ENCODE measurements at places on chromosomes 1 and 21. TPM values are rescaled to one million over a fixed set of nuclear protein-coding genes. Genes with fewer than 3 reads are reported as not detected.

DNA sequence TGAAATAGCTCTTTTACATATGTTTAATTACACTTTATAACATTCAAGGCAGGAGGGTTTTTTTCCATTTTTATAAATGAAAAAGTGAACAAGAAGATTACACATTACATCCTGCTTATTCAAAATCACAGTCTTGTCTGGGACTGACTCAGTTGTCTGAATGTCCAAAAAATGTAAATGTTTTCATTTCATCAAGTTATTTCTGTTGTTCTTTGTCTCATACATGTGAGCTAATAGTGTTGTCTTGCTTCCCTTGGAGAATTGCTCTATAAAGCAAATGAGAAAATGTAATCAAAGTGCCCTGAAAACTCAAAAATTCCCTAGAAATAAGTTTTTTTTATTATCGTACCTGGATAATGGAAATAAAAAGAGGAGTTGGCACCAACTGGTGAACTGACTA lies 242.9 kb downstream of the GRIK1 start:
- DNase-seq = no peak

- DNase-seq = peak; percentile 75
Measured at GRCh38 chr1:210754878-210755665, 378.9 kb downstream of the KCNH1 start.

GRCh38 chr1:35592991-35593769 lies 20.1 kb downstream of the TFAP2E start:
- no peak for DNase-seq

Gene ELF3
- 302 TPM for total RNA-seq

GRCh38 chr1:242448910-242449645 lies 75.4 kb downstream of the PLD5 start:
- peak; percentile 19 for DNase-seq

DNA sequence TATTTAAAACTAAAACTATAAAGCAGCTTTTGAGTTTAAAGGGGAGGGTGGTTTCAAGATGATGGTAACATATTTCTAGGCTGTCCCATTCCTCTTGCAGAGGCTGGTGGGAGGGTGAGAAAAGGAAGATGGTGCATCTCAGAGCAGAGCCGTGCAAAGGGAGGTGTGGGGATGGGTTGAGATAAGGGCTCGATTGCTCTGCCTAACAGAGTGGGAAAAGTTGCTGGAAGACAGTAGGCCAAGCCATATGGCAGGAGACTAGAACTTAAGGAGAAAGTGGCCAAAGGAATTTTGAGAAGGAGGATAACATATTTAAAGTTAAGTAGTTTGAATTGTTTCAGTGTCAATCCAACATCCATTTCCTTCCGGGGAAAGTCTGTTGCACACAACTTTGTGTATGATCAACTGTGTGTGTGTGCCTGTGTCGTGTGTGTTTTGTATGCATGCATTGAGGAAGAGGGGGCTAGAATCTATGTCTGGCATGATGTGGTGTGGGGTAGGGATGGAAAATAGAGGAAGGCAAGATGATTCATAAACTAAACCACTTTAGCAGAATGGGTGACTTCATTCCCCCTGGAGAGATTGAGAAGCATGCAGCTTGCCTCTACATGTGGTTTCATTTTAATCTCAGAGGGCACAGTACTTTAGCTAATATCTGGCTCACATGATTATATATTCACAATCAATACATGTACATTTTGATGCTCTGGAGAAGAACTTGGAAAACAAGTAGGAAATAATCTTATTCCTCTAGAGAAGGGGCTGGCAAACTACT lies 145.0 kb upstream of the DNAH14 start:
- no peak for DNase-seq

DNA sequence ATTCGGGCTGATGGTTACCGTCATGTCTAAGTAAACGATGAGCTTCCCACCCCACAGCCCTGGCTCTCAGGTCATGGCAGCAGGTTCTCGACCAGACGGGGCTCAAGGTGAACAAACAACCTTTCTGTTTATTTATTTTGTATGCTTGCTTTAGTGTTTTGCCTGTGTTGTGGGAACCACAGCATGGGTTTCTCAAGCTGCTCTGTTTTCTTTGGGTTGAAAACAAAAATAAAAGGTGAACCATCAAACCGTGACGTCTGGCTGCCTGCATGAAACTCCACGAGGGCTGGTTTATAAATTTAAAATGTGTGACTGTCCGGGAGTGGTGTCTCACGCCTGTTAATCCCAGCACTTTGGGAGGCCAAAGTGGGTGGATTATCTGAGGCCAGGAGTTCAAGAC lies 28.0 kb downstream of the TMEM51 start:
- DNase-seq = no peak

- DNase-seq = no peak
Measured at GRCh38 chr1:218748071-218748470, 402.9 kb downstream of the TGFB2 start.

DNA sequence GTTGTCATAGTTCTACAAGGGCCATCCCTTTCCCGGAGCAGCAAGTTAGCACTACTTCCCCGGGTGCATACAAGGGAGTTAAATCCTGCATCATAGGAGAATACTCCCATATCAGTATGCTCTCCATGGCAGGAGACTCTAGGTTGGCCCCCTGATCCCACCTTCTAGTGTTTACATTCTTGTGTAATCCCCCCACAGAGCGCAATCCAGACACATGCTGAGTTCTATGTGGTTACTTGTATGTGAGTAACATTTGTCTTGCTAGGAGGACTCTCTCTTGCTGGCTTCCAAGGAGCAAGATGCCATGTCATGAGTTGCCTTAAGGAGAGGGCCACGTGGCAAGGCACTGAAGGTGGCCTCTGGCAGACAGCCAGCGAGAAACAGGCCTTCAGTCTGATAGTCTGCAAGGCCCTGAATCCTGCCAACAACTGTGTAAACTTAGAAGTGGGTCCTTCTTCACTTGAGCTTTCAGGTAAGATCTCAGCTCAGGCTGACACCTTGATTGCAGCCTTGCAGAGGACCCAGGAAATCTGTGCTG lies 155.3 kb downstream of the CDC7 start:
- DNase-seq = no peak

DNA sequence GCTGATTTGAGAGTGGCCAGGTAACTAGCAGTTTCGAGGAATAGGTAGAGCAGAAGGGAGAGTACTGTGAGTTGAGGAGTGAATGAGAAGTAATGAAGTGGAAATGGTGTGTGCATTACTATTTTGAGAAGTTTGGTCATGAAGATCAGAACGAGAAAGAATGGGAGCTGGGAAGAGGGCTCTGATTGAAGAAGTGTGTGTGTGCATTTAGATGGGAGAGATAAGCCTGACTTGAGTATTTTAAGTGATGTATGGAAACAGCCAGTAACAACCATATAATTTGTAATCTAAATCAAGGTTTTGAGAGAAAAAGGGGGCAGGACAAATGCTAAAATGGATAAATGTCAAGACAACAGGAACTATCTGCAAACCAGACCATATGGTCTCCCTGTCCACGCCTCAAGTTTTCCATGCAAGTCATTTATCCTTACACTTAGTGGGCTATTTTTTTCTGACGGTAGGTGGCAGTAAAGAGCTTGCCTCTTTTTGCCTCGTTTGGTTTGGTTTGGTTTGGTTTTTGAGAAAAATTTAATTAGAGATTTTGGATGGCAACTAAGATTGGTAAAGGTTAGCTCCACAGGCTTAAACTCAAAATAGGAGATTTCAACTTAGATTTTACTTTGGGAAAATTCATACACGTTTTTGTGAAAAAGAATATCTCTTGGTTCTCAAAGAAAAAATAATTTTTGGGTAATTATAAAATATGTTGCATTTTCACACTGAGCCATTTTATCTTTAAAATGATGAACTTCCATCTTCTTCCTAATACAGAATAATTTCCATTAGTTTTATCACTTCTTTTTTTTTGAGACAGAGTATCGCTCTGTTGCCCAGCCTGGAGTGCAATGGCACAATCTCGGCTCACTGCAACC lies 9.5 kb upstream of the B3GALNT2 start:
- no peak for DNase-seq

DNA sequence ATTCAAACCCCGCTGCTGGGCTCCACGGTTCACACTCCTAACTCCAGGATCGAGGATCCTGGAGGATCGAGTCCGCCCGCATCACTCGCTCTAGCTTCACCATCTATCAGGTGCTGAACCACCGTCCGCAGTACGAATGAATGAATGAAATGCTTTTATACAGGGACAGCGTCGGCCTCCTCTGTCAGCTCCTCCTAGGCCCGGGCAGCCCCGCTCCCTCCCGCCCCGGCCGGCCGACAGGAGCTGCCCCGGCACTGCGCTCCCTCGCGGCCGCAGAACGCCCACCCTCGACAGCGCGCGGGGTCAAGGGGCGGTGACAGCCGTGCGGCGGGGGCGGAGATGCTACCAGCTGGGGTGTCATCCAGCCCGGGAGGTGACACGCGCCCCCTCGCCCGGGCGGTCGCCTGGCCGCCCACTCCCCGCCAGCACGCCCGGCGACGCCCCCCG lies 520 bp downstream of the ZBTB17 start:
- DNase-seq = peak; percentile 80

Gene CD1D
- not detected for total RNA-seq

GRCh38 chr21:33931799-33932390 lies 16.3 kb upstream of the ATP5PO start:
- peak; percentile 49 for DNase-seq

DNA sequence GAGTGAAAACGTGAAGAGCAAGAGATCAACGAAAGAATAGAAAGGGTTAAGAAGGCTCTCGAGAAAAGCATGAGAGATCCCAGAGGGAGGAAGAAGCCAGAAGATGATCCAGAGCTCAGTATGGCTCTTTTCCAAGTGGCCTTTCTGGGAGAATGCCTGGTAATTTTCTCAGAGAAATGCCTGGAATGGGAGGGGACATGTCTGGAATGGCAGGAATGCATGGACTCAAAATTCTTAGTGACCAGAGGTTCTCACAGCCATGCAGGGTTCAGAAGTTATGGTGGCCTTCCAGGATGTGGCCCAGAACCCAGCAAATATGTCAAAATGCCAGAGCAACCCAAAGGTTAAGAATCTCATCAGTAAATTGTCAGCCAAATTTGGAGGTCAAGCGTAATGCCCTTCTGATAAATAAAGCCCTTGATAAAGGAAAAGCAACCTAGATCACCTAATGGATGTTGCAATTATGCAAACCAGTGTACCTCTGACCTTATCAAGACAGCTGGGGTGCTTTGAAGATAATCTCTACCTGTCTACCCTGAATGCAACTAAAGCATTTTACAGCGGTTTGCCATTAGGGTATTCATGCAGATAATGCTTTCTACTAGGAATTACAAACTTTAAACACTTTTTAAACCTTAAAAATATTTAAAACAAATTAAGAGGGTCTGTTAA lies 53.1 kb downstream of the NBPF6 start:
- peak; percentile 39 for DNase-seq

DNA sequence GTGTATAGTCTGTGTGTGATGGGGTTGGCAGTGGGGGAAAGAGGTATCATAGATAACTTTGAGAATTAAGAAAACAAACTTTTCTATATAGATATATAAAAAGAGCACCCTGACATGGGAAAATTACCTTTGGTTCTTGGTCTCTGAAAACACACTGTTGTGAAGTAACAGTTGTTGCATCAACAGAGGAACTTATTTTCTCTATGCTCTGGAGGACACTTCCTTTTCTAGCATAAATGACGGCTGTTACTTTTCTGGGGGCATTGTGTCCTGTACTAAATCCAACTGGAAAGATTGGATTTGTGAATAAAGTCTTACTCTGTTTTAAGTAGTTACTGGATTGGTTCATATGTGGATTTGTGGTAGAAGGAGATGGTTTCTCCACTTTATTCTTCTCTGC lies 12.6 kb downstream of the LRIF1 start:
- no peak for DNase-seq

GRCh38 chr1:192689459-192689858 lies 53.5 kb downstream of the RGS13 start:
- no peak for DNase-seq

- peak; percentile 20 for DNase-seq
Measured at GRCh38 chr1:48442864-48443619, 29.0 kb downstream of the SPATA6 start.

All from stomach (tissue), 19 donors.